Lung (tissue), 17 donors: ENCODE measurements at places on chromosomes 3 and 15. TPM values are rescaled to one million over a fixed set of nuclear protein-coding genes. Genes with fewer than 3 reads are reported as not detected.

Gene SPG11
- 119 TPM for total RNA-seq

Gene TRAT1
- total RNA-seq = 0.40 TPM

Gene GOLGA8Q
- 3.0 TPM for total RNA-seq

Gene HGD
- 2.2 TPM for total RNA-seq

Gene CATSPER2
- total RNA-seq = 1.8 TPM

Gene PLA2G4F
- total RNA-seq = 116 TPM

Gene XYLB
- 5.1 TPM for total RNA-seq

Gene CCDC54
- not detected for total RNA-seq

- peak; percentile 23 for DNase-seq
Observed at GRCh38 chr15:91021516-91022074, 799 bp downstream of the VPS33B start.

GRCh38 chr3:126665959-126666657 is 11.2 kb upstream of the TXNRD3 start:
- no peak for DNase-seq

GRCh38 chr3:33165372-33165771 is 51.6 kb downstream of the CRTAP start:
- DNase-seq = no peak

GRCh38 chr3:17030438-17030837 is 145.7 kb downstream of the PLCL2 start:
- no peak for DNase-seq

DNA sequence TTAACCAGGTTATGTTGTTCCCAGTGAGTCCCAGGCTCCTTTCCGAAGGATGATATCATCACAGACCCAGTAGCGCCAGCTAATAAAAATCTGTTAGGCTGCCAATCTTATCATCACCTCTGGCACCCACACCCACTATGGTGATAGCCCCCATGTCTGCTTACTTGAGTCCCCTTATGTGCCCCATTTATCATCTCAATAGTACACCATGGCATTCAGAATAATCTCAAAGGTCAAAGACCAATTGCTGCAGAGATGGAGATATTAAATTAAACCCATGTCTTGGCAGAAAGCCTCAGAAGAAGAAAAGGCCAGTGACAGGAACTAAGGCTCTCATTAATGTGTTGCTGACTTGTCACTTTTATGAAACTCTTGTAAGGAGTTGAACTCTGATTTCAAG is 32.8 kb downstream of the CPNE4 start:
- DNase-seq = peak; percentile 1

- DNase-seq = no peak
Observed at GRCh38 chr3:63896332-63897030, 15.7 kb downstream of the SCAANT1 start.

GRCh38 chr3:130748467-130748861 is 1.8 kb upstream of the PIK3R4 start:
- DNase-seq = no peak

DNA sequence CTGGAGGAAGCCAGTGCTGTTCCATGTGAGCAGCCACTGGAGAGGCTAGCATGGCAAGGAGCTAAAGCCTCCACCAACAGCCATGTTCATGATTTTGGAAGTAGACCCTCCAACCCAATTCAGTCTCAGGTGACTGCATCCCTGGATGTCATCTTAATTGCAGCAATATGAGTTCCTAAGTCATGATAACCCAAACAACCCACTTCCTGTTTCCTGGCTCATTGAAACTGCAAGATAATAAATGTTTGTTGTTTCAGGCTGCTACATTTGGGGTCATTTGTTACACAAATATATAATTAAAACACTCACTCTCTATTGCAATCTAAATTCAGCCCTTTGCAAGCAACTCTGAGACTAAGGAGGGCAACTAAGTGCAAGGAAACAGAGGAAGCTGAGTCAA is 62.4 kb upstream of the SLC24A5 start:
- DNase-seq = no peak

- no peak for DNase-seq
Observed at GRCh38 chr15:81633889-81634288, 259.9 kb upstream of the TMC3 start.

GRCh38 chr3:53833700-53834099 is 12.5 kb downstream of the CHDH start:
- DNase-seq = no peak

- DNase-seq = no peak
Observed at GRCh38 chr3:128366136-128366535, 100.6 kb downstream of the DNAJB8 start.

GRCh38 chr3:48024401-48024800 is 8.2 kb upstream of the MAP4 start:
- no peak for DNase-seq

DNA sequence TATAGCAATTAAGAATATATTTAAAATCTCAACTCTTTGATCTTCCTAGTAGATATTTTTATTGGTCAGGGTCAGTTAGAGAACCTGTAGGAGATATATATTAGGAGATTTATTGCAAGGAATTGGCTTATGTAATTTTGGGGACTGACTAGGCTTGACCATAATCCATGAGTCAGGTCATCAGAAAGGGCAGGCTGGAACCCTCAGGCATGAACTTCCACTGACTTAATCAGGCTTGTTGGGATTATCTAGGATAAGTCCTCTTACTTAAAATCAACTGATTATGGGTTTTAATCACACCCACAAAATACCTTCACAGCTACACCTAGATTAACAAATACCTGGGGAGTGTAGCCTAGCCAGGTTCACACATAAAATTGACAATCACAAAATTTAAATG is 156.1 kb downstream of the MYRIP start:
- no peak for DNase-seq
